Amniotic epithelial cell (primary cell): ENCODE measurements at places on chromosomes 5 and 9.

GRCh38 chr5:98940581-98940980 is 11.8 kb upstream of the CHD1 start:
- DNase-seq = no peak

DNA sequence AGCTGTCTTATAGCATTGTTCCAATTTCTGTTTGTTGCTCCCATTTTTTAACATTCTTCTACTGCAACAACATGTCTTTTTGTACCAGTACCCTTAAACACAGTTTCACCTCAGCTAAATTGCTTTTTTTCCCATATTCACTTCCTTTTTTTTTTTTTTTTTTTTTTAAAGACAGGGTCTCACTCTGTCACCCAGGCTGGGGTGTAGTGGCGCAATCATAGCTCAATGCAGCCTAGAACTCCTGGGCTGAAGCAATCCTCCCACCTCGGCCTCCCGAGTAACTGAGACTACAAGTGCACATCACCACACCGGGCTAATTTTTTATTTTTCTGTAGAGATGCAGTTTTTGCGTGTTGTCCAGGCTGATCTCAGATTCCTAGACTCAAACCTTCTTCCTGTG is 161.3 kb downstream of the NIPBL start:
- DNase-seq = no peak

DNA sequence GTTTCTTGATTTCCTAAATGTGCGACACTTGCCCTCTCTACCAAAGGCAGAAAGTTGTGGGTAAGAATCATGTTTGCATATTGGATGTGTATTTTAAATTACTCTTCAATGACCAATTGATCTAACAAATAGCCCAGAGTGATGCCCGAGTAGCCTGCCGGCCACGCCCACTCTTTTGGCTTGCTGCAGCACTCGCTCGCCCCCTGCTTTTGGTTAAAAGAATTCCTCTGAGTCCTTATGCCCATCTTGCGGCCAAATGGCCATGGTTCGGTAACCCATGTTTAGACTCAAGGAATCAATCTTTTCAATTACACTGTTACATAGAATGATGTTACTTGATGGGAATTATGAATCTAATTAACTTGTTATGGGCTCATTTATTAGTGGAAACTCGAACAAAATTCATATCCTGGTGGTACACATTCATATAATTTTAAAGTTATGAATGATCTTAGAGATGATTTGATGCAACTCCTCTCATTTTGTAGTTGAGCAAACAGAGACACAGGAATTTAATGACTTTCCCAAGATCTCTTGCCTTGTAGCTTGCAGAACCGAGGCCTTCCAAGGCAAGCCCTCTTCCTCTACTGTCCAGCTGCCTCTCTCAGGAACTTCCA is 36.5 kb downstream of the PPIC start:
- DNase-seq = peak; percentile 12

DNA sequence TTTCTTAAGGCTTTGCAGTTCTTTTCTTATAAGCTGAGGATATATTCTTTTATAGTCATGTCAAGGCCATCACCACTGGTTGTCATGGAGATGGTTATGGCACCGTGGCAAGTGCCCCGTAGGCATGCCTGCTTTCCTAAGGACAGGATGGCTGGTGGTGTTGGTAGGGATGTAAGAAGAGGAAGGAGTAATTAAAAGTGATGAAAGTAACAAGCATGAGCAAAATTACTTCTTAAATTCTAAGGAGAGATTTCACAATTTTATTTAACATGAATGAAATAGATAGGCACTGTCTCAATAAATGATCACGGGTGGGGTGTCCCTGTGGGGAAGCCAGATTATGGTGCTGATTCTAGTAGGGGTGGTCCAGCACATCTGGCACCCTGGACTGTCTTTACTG is 290.2 kb upstream of the KLF4 start:
- no peak for DNase-seq

GRCh38 chr5:104421431-104421830 is 858.8 kb upstream of the NUDT12 start:
- peak; percentile 52 for DNase-seq
